NCI-H526 treated with DMSO at 0.1 percent for 48 hours (cell line): ENCODE measurements at places on chromosomes 3 and 15.
A peak's percentile ranks its signal among the peaks of the same experiment; 100 is the strongest.

DNA sequence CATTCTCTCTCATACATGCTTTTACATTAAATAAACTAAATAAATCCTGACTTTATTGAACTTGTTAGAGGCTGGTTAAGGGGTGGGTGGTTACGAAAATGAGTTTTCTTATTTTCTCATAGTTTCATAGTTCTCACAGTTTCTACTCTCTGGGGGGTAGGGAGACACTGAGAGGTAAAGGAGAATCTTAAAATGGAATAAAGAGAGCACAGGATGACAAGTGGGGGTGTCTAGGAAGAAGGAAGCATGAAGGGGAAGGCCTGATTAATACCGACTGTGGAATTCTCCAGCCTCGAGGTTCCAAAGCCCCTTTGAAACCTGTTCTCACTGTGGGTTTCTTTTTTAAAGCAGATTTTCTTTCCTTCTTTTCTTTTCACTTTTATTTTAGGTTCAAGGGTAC lies 66.4 kb upstream of the TRA2B start:
- no peak for DNase-seq

GRCh38 chr3:152452318-152452717 lies 183.6 kb downstream of the MBNL1 start:
- no peak for DNase-seq

GRCh38 chr3:23203708-23204330 lies 692 bp downstream of the UBE2E2 start:
- DNase-seq: peak; percentile 28

DNA sequence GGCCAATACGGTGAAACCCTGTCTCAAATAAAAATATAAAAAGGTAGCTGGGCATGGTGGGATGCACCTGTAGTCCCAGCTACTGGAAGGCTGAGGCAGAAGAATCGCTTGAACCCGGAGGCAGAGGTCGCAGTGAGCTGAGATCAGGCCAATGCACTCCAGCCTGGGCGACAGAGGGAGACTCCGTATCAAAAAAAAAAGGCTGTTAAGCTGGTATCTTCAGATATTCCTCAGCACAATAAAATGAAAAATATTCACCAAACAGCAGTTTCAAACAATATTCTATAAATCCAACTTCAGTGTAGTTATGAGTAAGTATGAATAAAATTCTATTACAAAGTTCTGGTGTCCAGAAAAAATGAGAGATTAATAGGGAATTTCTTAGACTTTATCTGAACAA lies 14.2 kb downstream of the DENND4A start:
- no peak for DNase-seq

GRCh38 chr15:77838595-77838994 lies 205.9 kb upstream of the LINGO1 start:
- DNase-seq: no peak

- DNase-seq: no peak
Measured at GRCh38 chr3:159787794-159788205, 200.8 kb upstream of the IL12A start.

GRCh38 chr3:28252001-28252431 lies 10.6 kb downstream of the CMC1 start:
- no peak for DNase-seq

GRCh38 chr3:140695361-140696061 lies 17.6 kb downstream of the TRIM42 start:
- no peak for DNase-seq

DNA sequence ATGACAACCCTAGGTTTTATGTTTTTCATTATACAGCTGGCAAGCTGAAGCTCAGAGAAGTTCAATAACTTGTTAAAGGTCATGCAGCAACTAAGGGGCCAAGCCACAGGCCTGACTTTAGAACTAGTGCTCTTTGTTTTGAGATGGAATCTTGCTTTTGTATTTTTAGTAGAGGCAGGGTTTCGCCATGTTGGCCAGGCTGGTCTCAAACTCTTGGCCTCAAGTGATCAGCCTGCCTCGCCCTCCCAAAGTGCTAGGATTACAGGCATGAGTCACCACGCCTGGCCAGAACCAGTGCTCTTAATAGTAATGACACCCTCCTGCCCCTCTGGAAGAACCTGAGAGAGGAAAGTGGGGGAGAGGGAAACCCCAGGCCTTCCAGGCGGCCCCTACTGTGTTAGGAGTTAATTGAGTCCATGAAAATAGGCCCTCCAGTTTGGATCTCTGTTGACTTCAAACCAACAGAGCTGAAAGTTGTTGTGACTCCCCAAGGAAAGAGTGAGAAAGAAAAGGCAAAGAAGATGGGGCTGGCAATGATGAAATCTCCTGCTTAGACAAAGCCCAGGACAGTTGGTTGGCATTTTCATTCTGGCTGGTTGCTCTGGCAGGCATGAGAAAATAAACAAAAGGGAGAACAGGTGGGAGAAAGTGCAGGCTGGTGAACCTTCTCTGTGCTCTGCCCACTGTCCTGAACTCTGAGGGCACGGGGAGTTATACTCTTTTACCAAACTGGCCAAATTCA lies 3.6 kb upstream of the PRRT3 start:
- no peak for DNase-seq

DNA sequence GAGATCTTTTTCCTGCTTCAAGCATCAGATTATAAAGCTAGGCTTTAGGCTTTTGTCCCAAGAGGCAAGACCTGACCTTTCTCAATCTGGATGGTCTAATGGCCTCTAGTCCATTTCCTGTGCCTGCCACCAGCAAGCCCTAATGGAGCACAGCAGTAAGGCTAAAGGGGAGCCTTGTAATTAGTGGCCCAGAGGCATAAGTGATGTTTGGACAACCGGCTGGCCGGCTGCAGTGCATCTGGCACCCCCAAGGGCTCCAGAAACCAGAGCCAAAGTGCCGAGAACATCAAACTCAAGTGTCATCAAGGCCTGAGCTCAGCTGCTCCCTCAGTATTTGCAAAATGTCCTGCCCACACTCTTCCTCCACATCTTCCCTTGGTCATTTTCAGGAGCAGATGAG lies 31.9 kb upstream of the RTP4 start:
- no peak for DNase-seq

GRCh38 chr3:145557405-145557804 lies 603.6 kb downstream of the PLOD2 start:
- peak; percentile 33 for DNase-seq

- no peak for DNase-seq
Measured at GRCh38 chr15:31344266-31344665, 17.6 kb downstream of the KLF13 start.
